ENCODE measurements at places on chromosomes 11 and 22.

GRCh38 chr22:50434849-50435248, 40.0 kb downstream of the SBF1 start:
- DNase-seq: no peak

GRCh38 chr11:862696-863022, 20.0 kb downstream of the TSPAN4 start:
- no peak for DNase-seq

DNA sequence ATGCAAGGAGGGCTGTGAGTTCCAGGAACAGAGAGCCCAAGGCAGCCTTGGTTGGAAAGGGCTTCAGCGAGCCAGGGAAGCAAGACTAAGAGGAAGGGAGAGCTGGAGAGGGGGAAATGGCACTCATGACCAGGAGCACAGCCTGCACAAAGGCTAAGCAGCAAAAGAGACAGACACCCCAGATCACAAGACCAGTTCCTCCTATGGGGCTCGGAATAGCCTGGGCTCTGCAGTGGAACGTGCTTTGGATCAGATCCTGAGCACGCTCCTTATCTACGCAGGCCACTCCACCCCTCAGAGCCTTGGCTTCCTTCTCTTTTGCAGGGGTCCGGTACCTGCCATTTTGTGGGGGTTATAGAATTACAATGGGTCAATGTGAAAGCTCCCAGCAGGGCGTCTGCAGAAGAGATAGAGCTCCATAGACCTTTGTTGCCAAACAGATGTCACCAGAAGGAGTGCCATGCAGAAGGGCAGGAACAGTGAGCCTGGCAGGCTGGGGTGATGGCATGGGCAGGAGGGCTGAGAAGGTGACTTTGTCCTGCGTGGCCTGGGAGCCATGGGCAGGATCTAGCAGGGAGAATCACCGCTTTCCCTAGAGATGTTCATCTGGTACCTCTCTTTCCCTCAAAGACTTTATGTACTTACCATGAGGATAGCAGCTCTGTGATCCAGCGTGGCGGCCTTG, 33.8 kb downstream of the ZC3H7B start:
- DNase-seq: no peak

GRCh38 chr22:17717708-17718107, 56.6 kb downstream of the BID start:
- DNase-seq: no peak

DNA sequence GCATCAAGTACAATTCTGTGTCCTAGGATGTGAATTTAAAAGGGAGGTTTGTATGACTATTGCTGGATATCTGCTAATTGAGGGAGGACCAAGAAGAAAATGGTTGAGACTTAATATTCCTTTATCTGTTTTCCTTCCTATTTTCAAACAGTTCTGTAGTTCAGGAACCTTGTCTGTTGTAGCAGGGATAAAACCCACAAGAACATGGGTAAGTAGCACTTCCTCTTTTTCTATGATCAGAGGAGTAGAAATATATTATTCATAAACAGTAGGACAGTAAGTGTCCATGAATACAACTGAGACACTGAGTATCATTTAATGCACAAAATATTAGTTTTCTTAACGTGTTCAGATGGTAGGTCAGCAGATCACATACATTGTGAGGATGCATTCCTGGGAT, 7.6 kb downstream of the MS4A3 start:
- no peak for DNase-seq

GRCh38 chr11:124041254-124041653, at the start of gene OR10G7:
Gene OR10G7 (minus strand): TSS chr11:124041325. CDS start chr11:124039001, 2,324 bp downstream.
- DNase-seq: no peak

DNA sequence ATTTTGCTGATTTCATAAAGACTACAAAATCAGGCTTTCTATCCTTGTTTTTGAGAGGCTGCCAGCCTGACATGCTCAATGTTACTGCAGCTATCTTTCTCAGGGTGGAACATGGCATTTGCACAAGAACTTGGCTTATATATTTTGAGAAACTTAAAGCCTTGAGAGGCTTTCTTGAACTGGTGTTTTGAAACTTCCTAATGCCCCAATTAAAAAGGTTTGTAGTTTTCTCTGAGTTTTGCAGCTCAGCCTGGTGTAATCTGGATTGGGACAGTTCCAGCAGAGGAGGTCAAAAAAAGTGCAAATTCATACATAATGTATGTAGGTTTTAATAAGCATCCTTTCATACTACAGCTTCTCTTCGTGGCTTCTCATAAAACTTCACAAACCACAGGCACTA, 223.4 kb downstream of the FAM76B start:
- no peak for DNase-seq

DNA sequence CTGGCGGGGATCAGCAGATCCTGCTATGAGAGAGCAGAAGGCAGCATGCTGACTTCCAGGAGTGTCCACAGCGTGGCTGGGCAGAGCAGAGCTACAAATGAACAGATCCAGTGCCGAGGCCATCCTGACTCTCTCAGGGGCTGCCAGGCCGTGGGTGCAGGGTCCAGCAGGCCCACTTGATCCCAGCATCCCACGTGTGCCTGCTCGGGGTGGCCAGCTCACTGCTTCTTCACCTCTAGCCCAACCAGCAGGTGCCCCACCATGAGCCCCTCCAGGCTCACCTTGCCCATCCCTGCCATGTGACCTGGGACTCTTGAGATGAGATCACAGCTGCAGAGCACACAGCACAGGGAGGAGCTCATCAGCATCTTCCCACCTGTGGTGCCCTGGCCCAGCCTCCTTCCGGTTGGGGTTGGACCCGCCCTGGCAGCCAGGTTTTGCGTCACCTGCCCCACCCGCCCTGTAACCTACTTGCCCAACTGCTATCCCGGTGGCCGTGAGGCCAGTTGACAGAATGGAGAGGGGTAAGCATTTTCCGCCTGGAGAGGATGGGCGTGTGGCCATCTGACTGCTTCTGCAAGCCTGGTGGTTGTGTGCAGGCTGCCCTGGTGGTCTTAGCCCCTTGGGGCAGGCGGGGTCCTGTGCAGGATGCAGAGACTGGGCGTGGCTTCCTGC, 11.0 kb downstream of the TANGO2 start:
- DNase-seq: no peak

GRCh38 chr11:104682206-104682605, 216.1 kb downstream of the CASP12 start:
- no peak for DNase-seq
